Activated CD8-positive, alpha-beta memory T cell treated with anti-CD3 and anti-CD28 coated beads for 48 hours (primary cell): ENCODE measurements at places on chromosomes 1 and 21.

DNA sequence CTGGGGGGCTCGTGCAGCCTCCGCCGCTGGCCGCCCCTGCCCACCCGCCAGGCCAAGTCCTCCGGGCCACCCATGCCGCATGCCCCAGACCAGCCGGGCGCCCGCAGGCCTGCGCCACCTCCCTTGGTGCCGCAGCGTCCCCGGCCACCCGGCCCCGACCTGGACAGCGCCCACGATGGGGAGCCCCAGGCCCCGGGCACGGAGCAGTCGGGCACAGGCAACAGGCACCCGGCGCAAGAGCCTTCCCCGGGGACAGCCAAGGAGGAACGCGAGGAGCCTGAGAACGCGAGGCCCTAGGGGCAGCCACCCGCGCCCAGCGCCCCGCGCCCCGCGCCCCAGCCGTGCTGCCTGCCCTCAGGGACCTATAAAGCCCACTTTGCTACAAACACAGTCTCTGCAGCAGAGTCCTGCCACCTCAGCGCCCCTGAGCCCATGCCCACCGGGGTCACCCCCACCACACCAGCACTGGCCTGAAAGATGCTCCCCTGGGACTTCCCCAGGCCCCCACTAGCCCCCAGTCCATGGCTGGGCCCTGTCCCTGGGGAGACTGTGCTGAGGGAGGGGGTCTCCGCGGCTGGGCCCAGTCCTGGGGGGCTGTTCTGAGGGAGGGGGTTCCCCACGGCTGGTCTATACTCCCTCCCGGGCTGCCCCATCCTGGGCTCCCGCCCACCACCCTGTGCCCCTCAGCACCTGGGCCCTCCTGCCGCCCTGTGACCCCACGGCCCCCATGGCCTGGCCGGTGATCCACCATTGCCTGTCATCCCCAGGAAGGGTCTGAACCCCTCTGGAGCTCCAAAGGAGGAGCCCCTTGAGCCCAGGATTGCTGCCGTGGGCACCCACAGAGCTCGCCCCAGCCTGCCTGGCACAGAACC, 8.6 kb downstream of the TNFRSF18 start:
- no peak for DNase-seq

GRCh38 chr1:117535821-117536220, 70.0 kb upstream of the TENT5C start:
- DNase-seq: no peak

- DNase-seq: no peak
Measured at GRCh38 chr1:75502776-75503175, 108.1 kb downstream of the SLC44A5 start.

GRCh38 chr21:37367703-37368540, 1.3 kb downstream of the DYRK1A start:
- DNase-seq: peak; percentile 19

DNA sequence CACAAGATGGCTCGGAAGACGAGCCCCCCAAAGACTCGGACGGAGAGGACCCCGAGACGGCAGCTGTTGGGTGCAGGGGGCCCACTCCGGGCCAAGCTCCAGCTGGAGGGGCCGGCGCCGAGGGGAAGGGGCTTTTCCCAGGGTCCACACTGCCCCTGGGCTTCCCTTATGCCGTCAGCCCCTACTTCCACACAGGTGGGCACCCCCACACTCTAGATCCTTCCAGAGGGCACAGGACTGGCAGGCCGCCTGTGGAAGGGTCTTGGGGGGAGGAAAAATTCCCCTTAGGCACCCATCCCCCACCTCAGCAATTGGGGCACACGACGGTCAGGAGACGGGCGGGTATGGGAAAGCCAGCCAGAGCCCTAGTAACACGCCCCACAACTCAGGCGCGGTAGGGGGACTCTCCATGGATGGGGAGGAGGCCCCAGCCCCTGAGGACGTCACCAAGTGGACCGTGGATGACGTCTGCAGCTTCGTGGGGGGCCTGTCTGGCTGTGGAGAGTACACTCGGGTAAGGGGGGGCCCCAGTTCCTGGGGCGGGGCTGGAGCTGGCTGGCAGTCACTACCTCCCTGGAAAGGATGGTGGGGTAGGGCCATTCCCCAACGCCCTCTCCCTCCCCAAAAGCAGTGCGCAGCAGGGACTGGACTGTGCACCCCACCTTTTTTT, 16.1 kb downstream of the NOC2L start:
- no peak for DNase-seq

GRCh38 chr1:104884939-104885338, 1135.2 kb downstream of the AMY1C start:
- DNase-seq: no peak

DNA sequence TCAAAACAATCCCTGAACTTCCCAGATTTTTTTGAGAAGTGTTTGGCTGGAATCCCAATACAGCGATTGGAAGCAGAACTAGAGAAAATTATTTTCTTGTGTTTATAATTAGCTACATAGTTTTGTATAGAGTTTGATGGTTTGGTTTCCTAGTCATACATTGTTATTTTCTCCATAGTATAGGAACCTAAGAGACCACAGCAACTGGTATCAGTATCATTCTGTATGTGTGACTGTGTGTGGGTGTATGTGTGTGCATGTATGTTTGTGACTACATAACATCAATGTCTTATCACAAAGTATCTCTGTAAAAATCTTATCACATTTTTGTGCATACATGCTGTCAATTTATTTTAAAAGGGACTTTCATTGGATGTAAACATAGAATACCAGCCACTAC, 780.5 kb downstream of the MRPL39 start:
- DNase-seq: no peak

DNA sequence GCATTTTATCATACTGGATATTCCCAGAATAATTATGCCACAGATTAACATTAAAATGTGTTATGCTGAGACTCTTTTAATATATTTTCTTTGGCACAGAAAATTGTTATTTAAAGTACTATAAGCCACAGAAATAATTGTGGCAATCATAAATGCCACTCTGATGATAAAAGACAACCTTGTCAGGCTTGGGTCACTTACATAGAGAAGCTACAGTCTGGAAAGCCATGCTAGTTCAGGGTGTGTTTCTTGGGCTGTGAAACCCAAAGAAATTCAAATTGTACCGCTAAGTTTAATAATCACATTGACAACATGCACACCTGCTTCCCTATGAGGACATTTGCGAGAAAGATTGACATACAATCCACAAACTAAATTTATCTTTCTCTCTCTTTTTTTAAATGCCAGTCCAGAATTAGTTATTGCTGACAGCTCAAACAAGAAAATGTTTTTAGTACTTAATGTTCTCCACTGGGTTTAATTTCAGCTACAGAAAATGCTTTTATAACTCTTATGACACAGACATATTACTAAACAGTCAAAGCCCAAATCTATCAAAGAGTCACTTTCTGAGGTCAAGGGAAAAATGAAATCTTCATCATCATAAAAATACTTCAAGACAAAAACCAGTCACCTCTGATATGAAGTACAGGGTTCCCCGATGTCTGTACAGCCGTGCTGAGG, 38.7 kb downstream of the TTC13 start:
- DNase-seq: no peak

GRCh38 chr21:45990741-45991605, 9.4 kb downstream of the COL6A1 start:
- DNase-seq: no peak

- no peak for DNase-seq
Measured at GRCh38 chr1:36377791-36378492, 7.8 kb downstream of the STK40 start.

GRCh38 chr1:178241837-178242236, 147.9 kb downstream of the RASAL2 start:
- DNase-seq: no peak

- no peak for DNase-seq
Measured at GRCh38 chr1:163170975-163171676, 31.6 kb downstream of the RGS5 start.

- DNase-seq: no peak
Measured at GRCh38 chr1:221636967-221637366, 104.9 kb downstream of the DUSP10 start.

DNA sequence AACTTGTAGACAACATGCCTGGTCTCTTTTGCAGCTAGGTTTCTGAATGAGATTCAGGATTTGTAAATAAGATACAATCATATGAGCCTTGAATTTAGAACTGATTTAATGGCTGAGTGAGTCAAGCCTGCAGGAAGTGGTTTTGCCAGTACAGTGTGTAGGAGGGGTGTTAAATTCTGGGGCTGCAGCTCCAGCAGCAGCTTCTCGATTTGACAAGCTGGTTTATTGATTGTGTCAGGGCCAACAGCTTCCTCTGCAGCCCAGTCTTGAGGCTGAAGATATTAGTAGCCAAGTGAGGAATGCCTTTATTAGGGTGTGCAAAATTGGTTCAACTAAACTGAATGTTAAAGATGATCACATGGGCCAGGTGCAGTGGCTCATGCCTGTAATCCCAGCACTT, 11.5 kb upstream of the PLA2G5 start:
- no peak for DNase-seq

- DNase-seq: no peak
Measured at GRCh38 chr1:226337276-226337875, 28.4 kb upstream of the LIN9 start.
